Caki2 (cell line): ENCODE measurements at places on chromosomes 5 and 9. TPM values are rescaled to one million over a fixed set of nuclear protein-coding genes. Genes with fewer than 3 reads are reported as not detected.
A peak's percentile ranks its signal among the peaks of the same experiment; 100 is the strongest.

The NXNL2 gene
- 6.9 and 7.8 TPM in 2 replicates for total RNA-seq

The OXCT1 gene
- total RNA-seq, result 4.5 and 12.4 TPM in 2 replicates

DNA sequence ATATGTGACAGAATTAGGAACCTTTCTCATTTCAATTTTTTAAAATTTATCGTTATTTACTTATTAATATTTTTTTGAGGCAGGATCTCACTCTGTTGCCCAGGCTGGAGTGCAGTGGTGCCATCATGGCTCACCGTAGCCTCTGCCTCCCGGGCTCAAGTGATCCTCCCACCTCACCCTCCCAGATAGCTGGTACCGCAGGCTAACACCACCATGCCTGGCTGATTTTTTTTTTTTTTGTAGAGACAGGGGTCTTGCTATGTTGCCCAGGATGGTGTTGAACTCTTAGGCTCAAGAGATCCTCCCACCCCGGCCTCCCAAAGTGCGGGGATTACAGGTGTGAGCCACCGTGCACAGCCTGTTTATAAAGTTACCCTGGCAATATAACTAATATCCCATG lies 275.2 kb downstream of the AOPEP start:
- no peak for DNase-seq

DNA sequence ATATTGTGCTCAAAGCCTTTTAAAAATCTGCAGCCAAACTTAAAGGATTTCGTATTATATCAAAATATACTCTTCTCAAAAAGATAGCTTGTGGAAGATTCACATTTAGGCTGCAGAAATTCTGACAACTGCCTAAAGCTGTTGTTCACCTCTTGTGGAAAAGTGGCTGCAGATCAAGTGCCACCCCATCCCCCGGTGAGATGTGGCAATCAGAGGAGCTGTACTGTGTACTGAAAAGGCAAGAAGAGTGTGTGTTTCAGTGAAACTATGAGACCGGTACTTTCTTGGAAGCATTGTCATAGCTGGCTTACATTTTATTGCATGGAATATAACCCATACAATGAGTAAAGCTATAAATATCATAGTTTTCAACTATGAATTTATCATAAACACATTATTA lies 64.3 kb downstream of the CDH18 start:
- no peak for DNase-seq

- DNase-seq, result peak; percentile 15
Measured at GRCh38 chr5:103271570-103272289, 13.2 kb downstream of the MACIR start.

The MUSK gene
- total RNA-seq, result not detected in 2 replicates

GRCh38 chr5:81007637-81008027 lies 47.5 kb downstream of the RASGRF2 start:
- no peak for DNase-seq

The COL23A1 gene
- 1.2 and 1.9 TPM in 2 replicates for total RNA-seq

DNA sequence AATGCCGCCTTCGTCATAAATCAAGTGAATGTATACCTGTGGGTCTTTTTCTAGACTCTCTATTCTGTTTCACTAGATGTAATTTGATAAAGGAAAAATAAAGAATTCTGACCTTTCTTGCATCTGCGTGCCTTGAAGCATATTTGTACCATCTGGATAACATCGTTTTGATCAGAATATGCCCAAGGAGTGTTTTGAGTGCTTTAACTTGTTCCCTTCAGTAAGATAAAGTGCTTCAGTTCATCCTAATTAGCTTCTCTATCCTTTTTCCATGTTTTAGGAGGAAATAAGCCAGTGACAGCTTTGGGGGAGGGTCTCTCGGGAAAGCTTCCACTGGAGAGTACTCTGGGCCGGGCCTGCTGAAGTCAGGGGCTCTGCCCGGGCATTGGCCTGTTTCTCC lies 113.5 kb upstream of the DAP start:
- no peak for DNase-seq

The SLC6A3 gene
- total RNA-seq, result not detected in 2 replicates

The CNTFR gene
- not detected in 2 replicates for total RNA-seq

The ANAPC2 gene
- total RNA-seq, result 38.2 and 94.6 TPM in 2 replicates

DNA sequence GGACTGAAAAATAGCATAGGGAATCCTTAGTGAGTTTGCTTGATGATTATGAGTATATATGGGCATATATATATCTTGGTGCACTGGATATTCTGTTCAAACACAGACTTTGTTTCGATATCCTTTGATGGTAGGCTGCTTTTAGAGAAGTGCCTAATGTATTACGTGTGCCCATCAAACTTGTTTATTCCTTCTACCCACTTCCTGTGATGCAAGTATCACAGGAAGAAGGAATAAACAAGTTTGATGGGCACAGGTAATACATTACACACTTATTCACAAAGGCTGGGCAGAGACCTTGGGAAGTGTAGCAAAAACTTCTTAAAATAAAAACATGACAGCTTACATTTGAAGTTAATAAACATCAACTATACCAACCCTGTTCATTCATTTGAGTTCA lies 364.2 kb downstream of the CHSY3 start:
- DNase-seq, result no peak

DNA sequence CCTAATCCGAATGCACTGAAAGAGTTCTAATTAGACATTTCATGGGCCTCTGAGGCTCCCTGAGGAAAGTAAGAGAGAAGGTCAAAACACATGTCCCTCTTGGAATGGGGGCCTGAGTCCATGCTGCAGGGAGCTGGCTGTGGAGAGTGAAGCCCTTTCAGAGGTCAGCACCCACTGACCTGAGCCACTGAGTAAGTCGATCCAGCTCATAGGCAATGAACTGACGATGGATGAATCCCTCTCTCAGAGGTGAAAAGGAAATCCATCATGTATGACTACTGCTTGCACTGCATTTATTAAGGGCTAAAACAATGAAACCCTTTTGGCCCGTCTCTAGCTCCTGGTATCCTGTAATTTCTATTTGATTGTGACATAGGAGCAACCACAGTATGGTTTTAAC lies 288.9 kb upstream of the VLDLR start:
- DNase-seq, result no peak

DNA sequence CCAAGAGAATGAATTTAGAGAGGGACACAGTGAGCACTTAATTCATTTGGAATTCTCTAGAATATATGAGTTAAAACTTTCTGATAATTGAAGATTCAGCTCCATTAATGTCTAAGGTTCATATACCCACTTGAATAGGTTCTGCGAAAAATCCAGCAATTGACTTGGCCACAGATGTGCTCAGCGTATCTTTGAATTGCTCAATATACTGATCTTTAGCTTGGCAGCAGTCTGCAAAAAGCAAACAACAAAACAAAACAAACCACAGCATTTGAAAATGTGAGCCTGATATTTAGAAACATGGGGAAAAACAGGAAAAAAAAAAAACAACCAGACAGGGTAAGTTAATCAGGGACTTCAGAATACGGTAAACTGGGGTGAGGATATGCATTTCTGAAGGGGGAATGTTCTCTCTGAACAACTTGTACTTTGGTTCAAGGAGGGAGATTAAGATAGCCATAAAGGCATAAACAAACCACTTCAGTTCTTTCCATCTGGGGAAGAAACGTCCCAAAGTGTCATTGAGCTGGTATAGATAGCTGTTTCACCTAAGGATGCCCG lies 21.4 kb downstream of the AGXT2 start:
- DNase-seq, result no peak

DNA sequence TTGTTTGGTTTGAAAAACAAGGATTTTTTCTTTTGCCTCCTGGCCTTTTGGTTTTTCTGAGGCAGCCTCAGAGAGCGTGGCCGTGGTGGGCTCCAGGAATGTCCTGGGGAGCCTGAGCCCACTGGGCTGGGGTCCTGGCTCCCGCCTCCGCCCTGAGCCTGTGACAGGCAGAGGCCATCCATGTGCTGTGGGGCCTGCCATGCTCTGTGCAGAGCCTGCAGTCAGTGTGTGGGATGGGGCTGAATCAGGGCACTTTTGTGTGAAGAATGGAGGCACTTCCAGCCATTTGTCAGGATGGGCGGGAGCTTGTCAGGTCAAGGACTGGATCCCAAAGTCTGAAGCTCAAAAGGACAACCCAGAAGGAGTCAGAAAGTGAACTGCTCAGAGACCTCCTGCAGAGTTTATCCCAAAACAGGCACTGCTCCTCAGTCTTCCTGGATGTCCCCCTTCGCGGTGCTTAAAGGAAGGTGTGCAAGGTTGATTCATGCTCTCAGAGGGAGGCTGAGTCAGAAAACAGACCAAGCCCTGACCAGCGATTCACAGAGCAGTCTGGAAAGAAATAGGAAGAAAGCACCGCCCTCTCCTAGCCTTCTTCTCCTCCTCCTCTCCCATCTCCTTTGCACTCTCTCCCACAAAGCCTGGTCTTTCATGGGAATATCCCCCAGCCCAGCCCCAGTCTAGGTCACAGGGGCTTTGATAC lies 53.2 kb downstream of the MVB12B start:
- DNase-seq, result no peak

The CCDC187 gene
- 0.41 TPM in 1 of 2 replicates, not detected in the other for total RNA-seq

GRCh38 chr9:131622523-131622922 lies 77.2 kb downstream of the PRRT1B start:
- DNase-seq, result no peak

DNA sequence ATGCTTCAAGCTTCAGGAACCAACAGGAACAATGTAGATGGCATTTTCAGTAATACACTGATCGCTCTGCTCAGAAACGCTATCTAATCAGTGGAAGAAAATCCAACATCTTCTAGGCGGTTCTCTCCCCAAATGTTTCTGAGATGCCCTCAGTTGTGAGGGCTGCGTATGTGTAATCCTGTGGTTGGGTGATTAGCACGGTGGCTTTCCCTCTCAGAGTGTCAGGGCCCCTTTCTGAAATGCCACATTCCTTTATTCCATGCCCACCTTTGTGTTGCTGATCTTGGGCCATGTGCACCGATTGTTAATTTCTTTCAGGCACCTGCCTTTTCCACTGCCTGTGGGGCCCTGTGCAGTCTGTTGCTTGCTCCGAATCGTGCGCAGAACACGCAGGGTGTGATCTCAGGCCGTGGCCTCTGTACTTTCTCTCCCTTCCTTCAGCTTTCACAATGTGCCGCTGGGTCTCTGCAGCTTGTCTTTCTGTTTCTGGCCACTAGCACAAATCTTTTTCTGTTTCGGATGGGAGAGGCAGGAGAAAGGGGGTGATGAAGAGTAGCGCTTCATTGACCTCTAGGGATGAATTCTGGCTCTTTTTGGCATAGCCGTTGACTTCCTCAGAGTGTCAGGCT lies 324.0 kb downstream of the PARP8 start:
- DNase-seq, result no peak

The SLC36A2 gene
- total RNA-seq, result not detected in 2 replicates

The C8G gene
- total RNA-seq, result not detected in 2 replicates

GRCh38 chr9:109286571-109286977 lies 34.3 kb downstream of the EPB41L4B start:
- no peak for DNase-seq

- DNase-seq, result no peak
Measured at GRCh38 chr5:34667705-34668104, 11.6 kb downstream of the RAI14 start.

The OR1Q1 gene
- total RNA-seq, result not detected in 2 replicates

- no peak for DNase-seq
Measured at GRCh38 chr9:84846906-84847305, 177.4 kb downstream of the NTRK2 start.

GRCh38 chr5:53211799-53212198 lies 102.2 kb upstream of the MOCS2 start:
- DNase-seq, result no peak

DNA sequence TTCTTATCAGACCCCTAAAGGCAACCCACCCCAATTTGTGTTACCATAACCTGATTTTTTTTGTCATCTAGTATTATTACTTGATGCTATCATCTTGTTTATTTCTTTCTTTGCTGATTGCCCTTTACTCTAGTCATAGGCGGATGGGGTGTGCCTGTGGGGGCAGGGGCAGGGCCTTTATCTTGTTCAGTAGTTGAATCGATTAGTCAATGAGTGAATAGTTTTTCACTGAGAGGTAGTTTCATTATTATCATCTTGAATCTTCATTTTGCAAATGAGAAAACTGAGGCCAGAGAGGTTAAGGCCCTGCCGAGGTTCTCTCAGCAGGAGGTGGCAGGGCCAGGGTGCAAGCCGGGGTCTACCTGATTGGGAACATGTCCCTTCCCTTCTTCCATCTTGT lies 9.4 kb upstream of the GM2A start:
- no peak for DNase-seq
